ENCODE measurements at places on chromosomes 3 and 15.

- DNase-seq = no peak
Measured at GRCh38 chr3:60269377-60269776, 981.9 kb downstream of the FHIT start.

DNA sequence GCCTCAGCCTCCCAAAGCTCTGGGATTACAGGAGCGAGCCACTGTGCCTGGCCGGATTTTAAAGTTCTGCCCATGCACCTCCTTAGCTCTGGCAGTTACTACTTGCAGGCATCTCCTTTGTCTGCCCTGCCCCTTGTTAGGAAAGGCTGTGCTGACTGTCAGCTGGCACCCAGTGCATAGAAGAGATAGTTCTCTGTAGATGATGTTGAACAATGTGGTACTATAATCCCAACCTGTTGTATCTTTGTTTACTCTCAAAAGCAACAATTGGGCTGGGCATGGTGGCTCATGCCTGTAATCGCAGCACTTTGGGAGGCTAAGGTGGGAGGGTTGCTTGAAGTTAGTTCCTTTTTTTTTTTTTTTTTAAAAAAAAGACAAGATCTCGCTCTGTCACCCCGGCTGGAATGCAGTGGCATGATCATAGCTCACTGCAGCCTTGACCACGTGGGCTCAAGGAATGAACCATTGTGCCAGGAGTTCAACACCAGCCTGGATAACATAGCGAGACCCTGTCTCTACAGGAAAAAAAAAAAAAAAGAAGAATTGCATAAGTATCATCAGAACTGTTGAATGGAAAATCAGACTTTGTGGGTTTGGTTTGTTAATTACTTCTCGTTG is 30.6 kb downstream of the FLNB start:
- no peak for DNase-seq

DNA sequence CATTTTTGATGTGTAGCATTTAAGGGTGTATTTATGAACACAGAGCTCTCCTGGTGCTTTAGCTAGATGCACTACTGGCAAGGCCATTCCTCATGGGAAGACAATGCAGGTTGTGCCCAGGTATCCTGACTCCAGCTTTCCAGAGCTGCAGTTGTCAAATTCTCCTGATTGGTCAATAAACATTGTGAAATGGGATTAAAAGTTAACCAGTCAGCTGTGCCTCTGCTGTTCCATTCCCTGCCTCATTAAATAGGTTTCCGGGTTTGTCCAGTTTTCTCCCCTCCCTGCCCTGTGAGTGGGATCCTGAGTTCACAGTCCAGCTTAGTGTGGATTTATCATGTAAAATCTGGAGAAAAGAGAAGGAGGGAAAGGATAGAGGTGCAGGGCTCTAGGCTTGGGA is 207.3 kb downstream of the SQOR start:
- no peak for DNase-seq

DNA sequence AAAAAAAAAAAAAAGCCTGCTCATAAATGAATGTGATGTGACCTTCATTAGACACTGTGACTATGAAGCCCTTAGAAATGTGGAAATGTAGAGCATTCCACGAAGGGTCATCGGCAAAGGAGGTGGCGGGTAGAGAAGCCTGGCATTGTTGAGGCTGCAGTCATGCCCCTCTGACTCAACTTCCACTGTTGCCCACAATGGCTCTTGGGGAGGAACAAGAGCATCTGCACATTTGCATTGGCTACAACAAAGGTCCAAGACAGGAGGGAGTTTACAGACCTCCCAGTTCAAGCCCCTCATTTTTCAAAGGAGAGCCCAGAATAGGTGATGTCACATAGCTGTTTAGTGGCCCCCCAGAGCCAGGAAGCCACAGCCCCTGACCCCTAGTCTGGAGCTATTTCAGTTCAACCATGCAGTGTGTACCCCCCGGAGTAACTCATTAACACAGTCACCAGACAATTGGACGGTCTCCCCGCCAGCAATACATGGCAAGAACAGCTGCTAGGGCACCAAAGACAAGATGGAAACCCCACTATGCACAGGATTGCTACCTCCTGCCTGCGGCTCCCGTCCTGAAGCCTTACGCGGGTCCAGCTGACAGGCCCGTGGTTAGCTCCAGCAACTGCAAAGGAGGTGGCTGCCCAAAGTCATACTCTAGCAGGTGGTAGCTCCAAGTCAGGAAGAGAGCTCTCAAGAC is 56.2 kb downstream of the SH3BP5 start:
- DNase-seq = no peak

- DNase-seq = no peak
Measured at GRCh38 chr15:94704421-94704820, 473.1 kb downstream of the MCTP2 start.

DNA sequence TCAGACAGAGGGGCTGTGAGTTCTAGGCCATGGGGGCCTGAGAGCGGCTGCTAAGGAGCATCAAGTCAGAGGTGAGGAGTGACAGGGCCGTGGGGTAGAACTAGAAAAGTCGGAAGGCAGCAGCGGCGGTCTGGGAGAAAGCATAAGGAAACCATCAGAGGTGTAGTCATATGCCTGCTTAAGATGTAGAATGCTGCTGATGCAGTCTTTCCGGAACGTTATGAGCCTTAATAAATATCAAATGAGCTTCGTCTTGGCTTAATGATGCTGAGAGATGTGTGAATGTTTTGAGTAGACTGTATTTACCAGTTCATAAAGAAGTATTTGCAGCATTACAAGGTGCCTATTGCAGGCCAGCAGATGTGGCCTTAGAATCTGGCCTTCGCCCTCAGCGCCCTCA is 15.2 kb downstream of the ATG7 start:
- no peak for DNase-seq

GRCh38 chr3:28947751-28948150 is 333.1 kb upstream of the RBMS3 start:
- no peak for DNase-seq

GRCh38 chr3:37673401-37673800 is 188.3 kb upstream of the CTDSPL start:
- DNase-seq = no peak

GRCh38 chr15:98433346-98433745 is 215.0 kb upstream of the IGF1R start:
- no peak for DNase-seq

GRCh38 chr15:34582461-34583371 is 735 bp downstream of the GOLGA8B start:
- DNase-seq = no peak

GRCh38 chr15:51576286-51576850 is 46.2 kb downstream of the DMXL2 start:
- DNase-seq = no peak

DNA sequence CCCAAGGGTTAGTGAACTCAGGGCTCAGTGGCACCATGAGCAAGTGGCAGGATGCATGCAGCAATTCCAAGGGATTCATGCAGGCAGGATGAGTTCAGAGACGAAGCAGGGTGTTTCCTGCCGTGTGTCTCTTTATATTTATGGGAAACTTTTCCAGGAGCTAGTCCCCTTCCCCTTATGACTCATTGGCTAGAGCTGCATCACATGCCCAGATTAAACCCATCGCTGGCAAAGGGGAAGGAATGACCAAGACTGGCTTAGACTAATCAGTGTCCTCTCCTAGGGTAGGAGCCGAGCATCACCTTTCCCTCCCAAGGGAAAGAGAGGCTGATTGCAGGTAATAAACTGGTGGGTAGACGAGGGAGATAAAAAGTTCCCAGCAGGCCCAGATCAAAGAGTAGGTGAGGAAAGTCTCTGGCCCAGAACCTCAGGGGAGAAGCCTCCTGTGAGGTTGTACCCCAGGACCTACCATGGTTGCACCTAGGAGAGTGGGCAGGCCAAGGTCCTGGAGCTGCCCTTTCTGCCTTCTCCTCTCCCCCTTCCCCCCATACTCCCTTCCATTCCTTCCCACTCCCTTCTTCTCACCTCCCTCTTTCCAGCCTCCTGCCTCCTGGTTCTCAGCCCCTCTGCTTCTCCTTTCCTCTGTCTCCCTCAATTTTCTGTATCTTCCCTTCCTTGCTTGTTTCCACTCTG is 67.8 kb upstream of the ITGA11 start:
- no peak for DNase-seq

- no peak for DNase-seq
Measured at GRCh38 chr3:72659188-72659587, 189.1 kb downstream of the SHQ1 start.

- no peak for DNase-seq
Measured at GRCh38 chr3:86990012-86990733, 776 bp downstream of the VGLL3 start.

- DNase-seq = no peak
Measured at GRCh38 chr3:115977866-115978265, 354.6 kb downstream of the GAP43 start.

GRCh38 chr3:128503751-128504532 is 10.9 kb upstream of the GATA2 start:
- DNase-seq = no peak

DNA sequence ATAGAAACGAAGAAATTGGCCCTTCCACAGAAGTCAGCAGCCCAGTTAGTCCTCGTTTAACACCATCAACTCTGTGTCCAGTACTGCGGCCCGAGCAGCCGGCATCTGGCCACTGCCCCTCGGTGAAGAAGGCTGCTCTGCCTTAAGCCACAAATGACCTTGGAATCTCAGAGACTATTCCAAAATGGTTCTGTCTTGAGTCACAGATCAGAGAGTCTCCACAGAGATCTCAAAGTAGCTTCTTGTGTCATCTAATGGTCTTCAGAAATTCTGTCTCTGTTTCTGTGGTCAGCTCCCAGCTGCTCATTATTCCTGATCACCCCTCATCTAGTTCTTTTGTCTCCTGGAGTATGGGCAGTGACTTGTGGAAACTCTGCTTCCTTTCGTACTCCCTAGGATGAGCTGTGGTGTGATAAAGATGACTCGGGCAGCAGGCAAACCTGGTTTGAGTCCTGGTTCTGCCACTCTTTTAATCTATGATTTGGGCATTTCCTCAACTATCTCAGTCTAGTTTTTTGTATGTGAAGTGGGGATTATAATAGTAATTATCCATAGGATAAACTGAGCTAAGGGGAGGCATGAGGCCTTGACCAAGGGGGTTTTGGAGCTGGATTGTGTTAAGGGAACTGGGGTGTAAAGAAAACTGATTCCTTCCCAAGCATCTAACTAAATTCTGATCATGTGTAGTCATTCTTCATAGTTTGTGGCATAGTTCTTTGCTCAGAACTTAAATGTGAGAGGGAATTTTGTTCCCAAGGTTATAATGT is 22.6 kb downstream of the CRTC3 start:
- peak; percentile 60 for DNase-seq

DNA sequence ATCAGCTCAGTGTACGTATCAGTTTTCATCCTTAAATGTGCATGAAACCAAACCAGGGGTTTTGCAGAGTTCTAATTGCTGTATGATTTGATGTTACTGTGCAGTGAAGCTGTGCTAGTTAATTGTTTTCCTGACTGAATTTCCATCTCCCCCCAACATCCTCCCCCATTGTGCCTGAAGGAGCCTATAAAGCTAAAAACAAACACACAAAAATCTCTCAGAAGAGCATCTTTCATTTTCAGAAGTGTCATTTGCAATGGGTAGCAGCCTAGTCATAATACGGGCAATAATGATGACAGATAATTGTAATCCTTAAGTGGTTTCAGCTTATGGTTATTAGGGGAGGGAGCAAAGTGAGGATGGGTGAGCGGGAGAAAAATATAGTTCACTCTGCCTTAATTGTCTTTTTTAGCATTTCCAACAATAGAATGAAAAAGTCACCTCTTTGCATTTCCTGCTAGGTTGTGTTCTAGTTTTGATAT is 207.9 kb upstream of the TBL1XR1 start:
- DNase-seq = no peak

- DNase-seq = no peak
Measured at GRCh38 chr3:168094580-168094876, 1.2 kb downstream of the GOLIM4 start.

- no peak for DNase-seq
Measured at GRCh38 chr15:45471151-45471550, 51.4 kb downstream of the SLC30A4 start.

DNA sequence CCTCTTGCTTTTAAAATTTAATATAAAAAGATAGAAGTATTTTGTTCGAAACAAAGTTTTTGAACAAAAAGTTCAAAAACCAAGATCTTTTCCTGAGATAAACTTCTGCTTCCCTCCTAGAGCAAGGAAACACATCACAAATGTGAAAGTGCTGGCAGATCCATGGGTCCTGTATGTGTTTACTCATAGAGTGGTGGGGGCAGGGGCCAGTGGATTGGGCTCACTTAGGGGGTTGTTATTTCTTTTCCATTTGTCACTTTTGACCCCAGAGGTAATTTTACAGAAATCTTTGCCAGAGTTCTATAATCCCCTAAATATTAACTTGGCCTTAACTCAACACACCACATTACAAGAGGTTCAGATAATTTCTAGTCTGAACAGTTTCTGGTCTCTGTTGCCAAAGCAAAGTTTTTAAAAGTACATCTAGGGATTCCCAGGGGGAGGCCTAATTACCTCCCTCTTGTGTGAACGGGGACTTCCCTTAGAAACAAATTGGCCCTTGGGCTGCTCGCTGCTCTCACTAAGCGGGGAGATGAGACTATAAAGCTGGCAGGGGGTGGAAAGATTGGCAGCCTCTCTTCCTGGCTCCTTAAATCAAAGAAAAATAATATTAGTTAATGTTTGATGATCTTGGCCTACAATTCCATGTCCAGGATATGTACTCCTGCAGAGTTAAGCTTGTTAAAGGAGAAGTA is 66.8 kb upstream of the PTX3 start:
- no peak for DNase-seq

DNA sequence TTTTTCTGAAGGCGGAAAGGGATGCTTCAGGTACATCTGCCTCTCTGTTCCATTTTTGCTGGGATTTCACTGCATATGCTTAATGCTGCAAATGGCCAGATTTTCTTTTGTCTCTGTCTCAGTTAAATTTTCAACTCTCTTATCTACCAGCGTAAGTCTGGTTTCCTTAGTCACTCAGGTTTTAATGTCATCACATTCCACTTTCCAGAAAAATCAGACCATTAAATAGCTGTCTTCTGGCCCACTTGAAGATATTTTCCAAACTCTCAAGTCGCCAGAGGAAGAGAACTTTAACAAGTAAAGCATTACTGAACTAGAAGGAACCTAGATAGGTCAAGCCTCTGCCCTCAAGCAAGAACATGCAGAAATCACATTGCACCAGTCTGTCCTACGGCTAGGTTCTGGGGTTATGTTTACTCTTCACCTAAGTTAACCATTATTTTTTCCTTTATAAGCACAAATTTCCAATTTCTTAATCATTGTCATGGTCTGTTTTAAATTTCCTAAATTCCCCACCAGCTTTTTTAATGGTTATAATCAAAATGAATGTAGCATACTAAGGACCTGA is 26.5 kb downstream of the AVEN start:
- DNase-seq = no peak
